ENCODE measurements at places on chromosomes 1 and 21.

GRCh38 chr21:43959231-43960116, 52.6 kb upstream of the TRAPPC10 start:
- DNase-seq = no peak

- DNase-seq = peak; percentile 85
These were observed 37.9 kb upstream of the BTG2 start for GRCh38 chr1:203267347-203267846.

GRCh38 chr1:208118841-208119606, 125.2 kb downstream of the PLXNA2 start:
- DNase-seq = no peak

GRCh38 chr1:168719306-168720111, 9.5 kb downstream of the DPT start:
- DNase-seq = no peak

- peak; percentile 67 for DNase-seq
These were observed at the start of gene CFAP126 for GRCh38 chr1:161367684-161368400. Gene CFAP126 (minus strand): TSS chr1:161367876. CDS start chr1:161367868, 8 bp downstream.
